ENCODE measurements at places on chromosomes 3 and 15. TPM values are rescaled to one million over a fixed set of nuclear protein-coding genes. Genes with fewer than 3 reads are reported as not detected.

GOLGA8G gene
- not detected for polyA plus RNA-seq

GPR87 gene
- not detected for polyA plus RNA-seq

CCPG1 gene
- 33.8 TPM for polyA plus RNA-seq

TRAIP gene
- 5.8 TPM for polyA plus RNA-seq

SLC25A26 gene
- polyA plus RNA-seq = 34.3 TPM

TF gene
- 0.15 TPM for polyA plus RNA-seq

HAUS2 gene
- polyA plus RNA-seq = 21.1 TPM

ROPN1 gene
- not detected for polyA plus RNA-seq

DPPA2 gene
- polyA plus RNA-seq = not detected

EPHA3 gene
- 0.12 TPM for polyA plus RNA-seq

ITIH1 gene
- not detected for polyA plus RNA-seq

SCN11A gene
- 0.02 TPM for polyA plus RNA-seq

ALCAM gene
- polyA plus RNA-seq = 89.5 TPM

DCP1A gene
- 22.4 TPM for polyA plus RNA-seq

CCDC33 gene
- polyA plus RNA-seq = 0.26 TPM

SAMMSON gene
- not detected for polyA plus RNA-seq

RAB8B gene
- polyA plus RNA-seq = 39.7 TPM

LSAMP gene
- polyA plus RNA-seq = 2.7 TPM

KBTBD12 gene
- not detected for polyA plus RNA-seq

CNTN4 gene
- polyA plus RNA-seq = not detected

CADPS gene
- not detected for polyA plus RNA-seq

SERINC4 gene
- polyA plus RNA-seq = not detected

COL6A6 gene
- polyA plus RNA-seq = not detected

TRIM42 gene
- not detected for polyA plus RNA-seq

TRPM1 gene
- polyA plus RNA-seq = 0.44 TPM

UBAP1L gene
- polyA plus RNA-seq = 0.72 TPM

Measured in BJ (cell line).